Colonic mucosa (tissue), 4 donors: ENCODE measurements at places on chromosomes 16 and 17.
A peak's percentile ranks its signal among the peaks of the same experiment; 100 is the strongest.

- DNase-seq: peak; percentile 58
These were observed 76.4 kb downstream of the KCNJ12 start for GRCh38 chr17:21452377-21453143.

- DNase-seq: peak; percentile 45
These were observed 1.8 kb upstream of the RARA start for GRCh38 chr17:40307001-40307730.

GRCh38 chr16:15811481-15812400 is 45.1 kb downstream of the MYH11 start:
- no peak for DNase-seq

GRCh38 chr17:39486242-39486641 is 25.0 kb downstream of the CDK12 start:
- no peak for DNase-seq

DNA sequence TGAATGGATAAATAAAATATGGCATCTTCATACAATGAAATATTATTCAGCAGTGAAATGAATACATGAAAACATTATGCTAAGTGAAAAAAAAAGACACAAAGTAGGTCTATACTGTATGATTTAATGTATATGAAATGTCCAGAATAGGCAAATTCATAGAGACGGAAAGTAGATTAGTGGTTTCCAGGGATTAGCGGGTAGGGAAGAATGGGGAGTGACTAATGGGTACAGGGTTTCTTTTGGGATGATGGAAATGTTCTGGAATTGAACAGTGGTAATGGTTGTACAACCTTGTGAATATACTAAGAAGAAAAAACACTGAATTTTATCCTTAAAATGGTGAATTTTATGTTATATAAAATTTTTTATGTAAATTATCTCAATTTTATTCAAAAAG is 8.5 kb upstream of the MYCBPAP start:
- no peak for DNase-seq

GRCh38 chr17:43779145-43780125 is 658 bp upstream of the DUSP3 start:
- no peak for DNase-seq

DNA sequence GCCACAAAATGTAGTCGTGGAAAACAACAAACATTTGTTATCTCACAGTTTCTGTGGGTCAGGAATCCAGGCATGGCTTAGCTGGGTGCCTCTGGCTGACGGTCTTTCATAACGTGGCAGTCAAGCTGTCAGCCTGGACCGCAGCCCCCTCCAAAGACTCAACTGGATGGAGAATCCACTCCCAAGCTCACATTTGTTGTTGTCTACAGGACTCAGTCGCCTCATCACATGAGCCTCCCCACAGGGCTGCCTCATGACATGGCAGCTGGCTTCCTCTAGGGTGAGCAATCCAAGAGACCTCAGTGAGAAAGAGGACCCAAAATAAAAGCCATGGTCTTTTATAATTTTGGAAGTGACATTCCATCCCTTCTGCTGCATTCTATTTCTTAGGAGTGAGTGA is 34.7 kb upstream of the AKAP1 start:
- no peak for DNase-seq

- no peak for DNase-seq
These were observed 60.0 kb upstream of the CHMP6 start for GRCh38 chr17:80931421-80932265.

- DNase-seq: no peak
These were observed 10.0 kb downstream of the ZSCAN10 start for GRCh38 chr16:3088925-3089716.

DNA sequence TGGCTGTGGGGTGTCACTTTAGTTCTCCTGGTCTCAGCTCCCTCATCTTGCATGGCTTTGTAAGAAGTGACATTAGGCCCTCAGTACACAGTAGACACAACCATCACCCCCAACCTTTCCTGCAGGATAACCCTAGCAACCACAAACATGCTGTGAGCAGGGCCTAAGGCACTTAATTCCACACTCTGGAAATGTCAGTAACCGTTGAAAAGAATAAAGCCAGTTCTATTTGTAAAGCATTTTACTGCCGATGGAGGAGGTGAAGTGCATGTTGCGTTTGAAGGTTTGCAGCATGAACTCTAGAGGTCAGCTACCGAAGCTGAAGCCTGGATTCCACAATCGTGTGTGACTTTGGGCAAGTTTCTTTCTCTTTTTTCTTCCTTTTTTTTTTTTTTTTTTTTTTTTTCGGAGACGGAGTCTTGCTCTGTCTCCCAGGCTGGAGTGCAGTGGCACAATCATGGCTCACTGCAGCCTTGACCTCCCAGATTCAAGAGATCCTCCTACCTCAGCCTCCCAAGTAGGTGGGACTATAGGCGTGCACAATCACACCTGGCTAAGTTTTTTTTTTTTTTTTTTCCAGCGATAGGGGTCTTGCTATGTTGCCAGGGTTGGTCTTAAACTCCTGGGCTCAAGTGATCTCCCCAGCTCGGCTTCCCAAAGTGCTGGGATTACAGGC is 26.1 kb upstream of the TOB1 start:
- no peak for DNase-seq
